ENCODE measurements at places on chromosomes 12 and 14.

DNA sequence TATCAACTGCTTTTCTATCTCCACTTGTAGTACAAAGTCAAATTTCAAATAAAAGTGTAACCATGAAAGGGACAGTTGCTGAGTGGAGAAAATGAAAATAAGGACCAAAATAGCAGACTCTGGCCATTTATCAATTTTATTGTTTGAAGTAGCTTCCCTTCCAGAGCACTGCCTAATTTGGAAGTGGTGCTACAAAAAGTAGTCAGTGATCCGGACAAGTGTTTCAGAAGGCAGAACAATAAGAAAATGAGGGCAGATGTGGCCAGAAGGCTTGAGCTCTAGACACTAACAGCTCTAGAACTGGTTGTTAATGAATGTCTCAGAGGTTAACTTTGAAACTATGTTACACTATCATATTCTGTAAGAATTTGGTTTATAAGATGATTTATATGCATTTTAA, 48.9 kb downstream of the ABCC9 start:
- DNase-seq = no peak

- DNase-seq = no peak
These were observed 61.7 kb downstream of the RALGAPA1 start for GRCh38 chr14:35747379-35747778.

DNA sequence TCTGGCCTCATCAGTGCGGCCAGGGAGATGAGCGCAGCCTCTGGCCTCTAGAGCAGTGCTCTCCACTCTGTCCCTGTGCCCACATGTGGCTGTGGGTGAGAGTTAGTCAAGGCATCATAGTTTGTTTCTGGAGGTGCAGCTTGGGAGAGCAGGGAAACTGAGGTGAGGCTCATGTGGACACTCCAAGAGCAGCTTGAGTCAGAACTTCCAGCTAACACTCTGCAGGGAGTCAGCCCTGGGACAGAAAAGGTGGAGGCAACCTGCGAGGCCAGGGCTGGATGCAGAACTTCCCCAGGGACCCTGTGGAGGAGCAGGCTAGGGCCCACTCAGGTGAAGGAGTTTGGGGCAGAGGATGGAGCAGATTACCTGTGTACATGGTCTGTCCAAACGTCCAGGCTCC, 10.8 kb downstream of the ISCA2 start:
- DNase-seq = no peak

DNA sequence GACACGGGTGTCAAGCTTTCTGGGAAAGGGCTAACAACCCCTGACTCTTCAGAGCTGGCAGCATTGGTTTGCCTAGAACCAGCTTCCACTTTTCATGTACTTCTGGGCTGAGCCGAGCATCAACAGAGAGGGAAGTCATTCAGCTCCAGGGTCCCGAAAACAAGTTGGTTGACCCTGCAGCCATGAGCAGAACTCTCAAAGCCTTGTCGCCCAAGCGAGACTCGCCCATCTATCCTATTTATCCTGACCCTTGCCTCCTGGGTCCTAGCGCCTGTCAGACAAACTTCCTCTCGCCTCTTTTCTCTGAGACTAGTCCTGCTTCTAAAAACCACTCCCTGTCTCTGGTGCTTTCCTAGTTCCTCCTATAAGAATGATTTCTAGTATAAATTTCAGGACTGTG, 47.9 kb downstream of the ASCL4 start:
- no peak for DNase-seq

- DNase-seq = no peak
These were observed 69.1 kb downstream of the VEZT start for GRCh38 chr12:95286713-95287112.
